ENCODE measurements at places on chromosomes 12 and 14. TPM values are rescaled to one million over a fixed set of nuclear protein-coding genes. Genes with fewer than 3 reads are reported as not detected.
A peak's percentile ranks its signal among the peaks of the same experiment; 100 is the strongest.

The ARMH4 gene
- total RNA-seq: 2.5 TPM

The CD163 gene
- 64.0 TPM for total RNA-seq

The CLEC4A gene
- 11.6 TPM for total RNA-seq

The AVPR1A gene
- 20.6 TPM for total RNA-seq

The IAPP gene
- total RNA-seq: not detected

The NYNRIN gene
- total RNA-seq: 24.1 TPM

The ATP23 gene
- 12.0 TPM for total RNA-seq

The PIANP gene
- not detected for total RNA-seq

The ABCC9 gene
- 9.6 TPM for total RNA-seq

The FZD10 gene
- total RNA-seq: 11.0 TPM

The STAC3 gene
- total RNA-seq: 2.3 TPM

- peak; percentile 95 for DNase-seq
Measured at GRCh38 chr12:52884526-52885293, 20.2 kb downstream of the KRT8 start.

DNA sequence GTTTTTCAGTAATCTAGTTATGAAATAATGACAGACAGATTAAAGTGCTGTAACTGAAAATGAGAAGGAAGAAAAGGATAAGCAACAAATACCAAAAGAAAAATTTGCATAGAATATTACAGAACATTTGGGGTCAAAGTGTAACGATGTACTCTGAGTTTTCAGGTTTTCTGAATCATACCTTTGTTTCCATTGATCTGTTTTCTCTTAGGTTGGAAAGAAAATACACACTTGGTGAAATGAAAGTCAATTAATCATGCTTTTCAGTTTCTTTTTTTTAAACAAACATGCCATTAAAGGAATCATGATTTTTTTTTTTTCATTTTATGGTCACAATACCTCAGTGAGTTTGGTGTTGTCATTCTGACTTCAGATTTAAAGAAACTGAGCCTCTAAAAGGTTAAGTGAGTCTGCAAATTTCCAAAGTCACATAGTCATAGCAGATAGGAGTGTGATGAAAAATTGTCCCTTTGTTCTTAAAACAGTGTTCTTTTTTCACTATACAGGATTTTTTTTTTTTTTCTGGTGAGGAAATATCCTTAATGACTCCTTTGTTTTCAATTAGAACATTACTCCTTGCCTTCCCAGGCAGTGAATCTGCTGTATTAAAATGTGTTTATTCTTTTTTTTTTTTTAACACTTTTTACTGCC is 35.9 kb upstream of the PZP start:
- no peak for DNase-seq

DNA sequence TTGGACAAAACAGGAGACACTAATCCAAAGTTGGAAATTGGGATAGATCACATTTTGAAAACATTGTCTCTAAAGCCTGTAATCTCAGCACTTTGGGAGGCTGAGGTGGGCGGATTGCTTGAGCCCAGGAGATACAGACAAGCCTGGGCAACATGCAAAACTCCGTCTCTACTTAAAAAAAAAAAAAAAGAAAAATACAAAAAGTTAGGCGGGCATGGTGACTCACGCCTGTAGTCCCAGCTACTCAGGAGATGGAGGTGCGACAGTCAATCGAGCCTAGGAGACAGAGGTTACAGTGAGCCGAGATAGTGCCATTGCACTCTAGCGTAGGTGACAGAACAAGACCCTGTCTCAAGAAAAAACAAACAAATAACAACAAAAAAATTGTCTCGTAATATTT is 152.1 kb downstream of the MGAT4C start:
- no peak for DNase-seq

GRCh38 chr14:51006781-51007211 is 62.5 kb upstream of the PYGL start:
- peak; percentile 50 for DNase-seq

DNA sequence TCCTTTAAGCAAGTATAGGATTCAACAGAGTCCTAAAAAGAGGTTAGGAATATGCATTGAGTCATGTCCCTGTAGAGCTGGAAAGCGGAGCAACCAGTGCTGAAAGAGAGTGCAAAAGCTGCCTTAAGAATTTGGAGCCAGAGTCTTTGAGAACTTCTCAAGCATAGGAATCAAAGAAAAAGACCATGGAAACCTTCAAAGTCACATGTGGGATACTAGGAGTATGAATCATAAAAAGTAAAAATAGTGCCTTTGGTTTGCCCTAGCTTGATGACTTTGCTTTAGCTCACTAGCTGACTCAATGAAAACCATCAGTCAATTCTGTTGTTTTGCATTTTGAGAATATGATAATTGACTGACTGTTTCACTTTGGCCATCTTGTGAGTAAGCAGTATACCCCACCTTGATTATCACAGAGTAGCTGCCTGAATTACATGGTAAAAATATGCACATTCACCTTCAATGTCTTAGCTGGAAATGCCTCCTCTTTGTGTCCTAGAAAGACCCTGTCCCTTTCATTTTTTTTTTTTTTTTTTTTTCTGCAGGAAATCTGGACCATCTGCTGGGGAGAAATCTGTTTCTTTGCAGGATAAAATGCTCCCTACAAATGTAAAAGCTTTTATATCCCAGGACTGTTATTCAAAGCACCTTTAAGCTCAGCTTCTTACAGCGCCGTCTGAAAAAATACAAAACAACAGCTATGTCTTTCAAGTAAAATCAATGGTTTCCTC is 248.6 kb upstream of the KRR1 start:
- no peak for DNase-seq

DNA sequence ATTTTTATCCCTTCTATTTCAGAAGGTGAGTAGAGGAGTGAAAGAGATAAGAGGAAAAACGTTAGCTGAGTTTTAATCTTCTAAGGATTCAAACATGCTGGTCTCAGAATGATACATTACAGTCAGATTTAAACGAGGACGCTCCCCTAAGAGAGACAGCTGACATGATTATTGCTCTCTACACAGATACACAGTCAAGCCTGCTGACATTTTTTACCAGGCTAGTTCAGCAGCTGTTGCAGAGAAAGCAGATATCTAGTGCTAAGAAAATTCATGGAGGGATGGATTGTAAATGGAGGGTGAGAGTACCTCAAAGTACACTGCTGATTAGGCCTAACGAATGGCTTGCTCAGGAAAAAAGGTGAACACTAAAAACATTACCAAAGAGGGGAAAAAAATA is 31.9 kb upstream of the SOS2 start:
- DNase-seq: no peak

DNA sequence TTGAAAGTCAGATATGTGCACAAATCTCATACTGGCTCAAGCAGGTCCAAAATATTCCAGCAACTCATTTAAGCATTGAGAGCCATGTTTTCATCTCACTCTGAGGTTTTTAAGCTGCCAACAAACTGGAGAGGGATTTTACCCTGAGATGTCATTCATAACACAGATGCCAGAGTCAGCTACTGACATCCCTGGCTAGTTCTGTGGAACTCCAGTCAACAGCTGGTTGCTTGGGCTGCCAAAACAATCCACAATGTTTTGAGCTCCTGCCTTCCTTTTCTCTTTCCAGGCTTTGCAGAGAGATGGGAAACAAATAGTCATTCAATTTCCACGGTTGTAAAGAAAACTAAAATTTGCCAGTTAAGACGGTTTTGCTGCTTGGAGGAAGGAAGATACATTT is 621.2 kb upstream of the FBXO33 start:
- no peak for DNase-seq

DNA sequence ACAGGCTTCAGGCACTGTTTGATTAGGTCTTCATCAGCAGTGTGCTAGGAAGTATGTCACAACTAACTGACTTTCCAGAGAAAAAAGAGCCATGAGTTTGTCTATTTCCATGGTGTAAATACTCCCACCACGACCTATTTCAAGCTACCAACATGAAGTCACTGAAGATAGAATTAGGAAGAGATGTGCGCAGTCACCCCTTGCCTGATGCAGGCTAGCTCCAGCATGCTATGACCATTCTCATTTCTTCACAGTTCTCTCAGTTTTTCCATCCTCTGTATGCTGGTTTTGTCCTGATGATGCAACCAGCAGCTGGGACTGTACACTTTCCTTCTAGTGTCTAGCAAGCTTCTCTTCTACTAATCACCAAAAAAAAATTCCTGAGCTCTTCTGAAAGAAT is 191.6 kb upstream of the NUDT4 start:
- no peak for DNase-seq

GRCh38 chr14:95463171-95463901 is 53.1 kb downstream of the SYNE3 start:
- no peak for DNase-seq

GRCh38 chr12:51820526-51821439 is 27.7 kb downstream of the FIGNL2 start:
- no peak for DNase-seq

GRCh38 chr12:28967426-28967825 is 181.7 kb upstream of the FAR2 start:
- no peak for DNase-seq

GRCh38 chr12:24617471-24617870 is 331.4 kb downstream of the BCAT1 start:
- DNase-seq: no peak

GRCh38 chr14:72519543-72519942 is 374.4 kb downstream of the DPF3 start:
- no peak for DNase-seq

GRCh38 chr12:109671502-109671901 is 42.1 kb upstream of the FAM222A start:
- no peak for DNase-seq

DNA sequence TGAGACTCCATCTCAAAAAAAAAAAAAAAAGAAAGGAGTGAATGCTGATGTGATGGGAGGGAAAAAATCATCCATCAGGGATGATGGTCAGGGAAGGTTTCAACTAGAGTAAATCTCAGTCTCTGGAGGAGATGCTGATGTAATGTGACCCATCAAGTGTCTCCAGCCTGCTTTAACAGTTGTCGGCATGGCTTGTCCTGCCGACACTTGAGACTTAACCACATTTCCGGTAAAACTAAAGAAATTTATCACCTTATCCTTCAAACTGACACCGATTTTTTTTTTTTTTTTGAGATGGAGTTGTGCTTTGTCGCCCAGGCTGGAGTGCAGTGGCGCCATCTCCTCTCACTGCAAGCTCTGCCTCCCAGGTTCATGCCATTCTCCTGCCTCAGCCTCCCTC is 21.5 kb upstream of the ANAPC5 start:
- DNase-seq: no peak

DNA sequence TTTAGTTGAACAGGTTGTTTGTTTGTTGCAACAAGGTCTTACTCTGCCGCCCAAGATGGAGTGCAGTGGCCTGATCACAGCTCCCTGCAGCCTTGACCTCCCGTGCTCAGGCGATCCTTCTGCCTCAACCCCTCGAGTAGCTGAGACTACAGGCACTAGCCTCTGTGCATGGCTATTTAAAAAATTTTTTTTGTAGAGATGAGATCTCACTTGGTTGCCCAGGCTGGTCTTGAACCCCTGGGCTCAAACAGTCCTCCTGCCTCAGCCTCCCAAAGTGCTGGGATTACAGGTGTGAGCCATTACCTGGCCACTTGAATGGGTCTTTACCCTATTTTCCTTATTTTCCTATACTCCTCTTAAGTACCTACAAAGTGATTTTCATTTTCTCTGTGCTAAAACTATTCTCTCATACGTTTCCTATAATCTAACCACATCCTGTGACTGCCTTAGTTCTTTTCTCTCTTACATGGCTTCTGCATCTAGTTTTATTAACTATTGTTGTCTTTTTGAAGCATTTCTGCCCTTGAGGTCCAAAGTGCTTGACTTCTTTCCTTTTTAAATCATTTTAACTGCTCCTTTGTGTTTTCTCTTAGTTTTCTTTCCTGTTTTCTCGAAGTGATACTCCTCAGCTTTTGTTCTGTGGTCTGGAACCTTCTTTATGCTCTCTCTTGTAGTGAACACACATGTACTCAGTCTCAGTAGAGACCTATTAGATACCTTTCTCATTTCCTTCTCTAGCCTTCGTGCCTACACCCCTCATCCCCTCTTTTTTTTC is 14.1 kb downstream of the GPX2 start:
- no peak for DNase-seq

GRCh38 chr12:52641468-52641867 is 10.5 kb downstream of the KRT2 start:
- no peak for DNase-seq

- no peak for DNase-seq
Measured at GRCh38 chr12:55707841-55708694, at the start of gene ITGA7. Gene ITGA7 (minus strand): TSS chr12:55707904. CDS start chr12:55707682, 222 bp downstream.

DNA sequence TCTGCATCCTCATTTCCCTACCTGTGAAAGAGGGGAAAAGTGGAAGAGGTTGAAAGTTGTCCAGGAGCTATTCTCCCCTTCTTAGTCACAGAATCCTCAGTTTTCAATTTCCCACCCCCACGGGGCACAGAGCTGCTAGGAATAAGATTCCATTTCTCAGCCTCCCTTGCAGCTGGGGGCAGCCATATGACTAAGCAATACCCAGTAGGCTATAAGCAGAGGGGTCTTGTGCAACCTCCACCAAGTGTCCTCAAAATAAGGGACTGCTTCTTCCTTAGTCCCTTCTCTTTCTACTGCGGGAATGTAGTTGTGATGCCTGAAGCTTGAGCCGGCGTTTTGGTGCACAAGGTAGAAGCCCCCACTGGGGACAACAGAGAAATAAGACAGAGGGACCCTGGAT is 40.9 kb downstream of the VWF start:
- DNase-seq: peak; percentile 39

DNA sequence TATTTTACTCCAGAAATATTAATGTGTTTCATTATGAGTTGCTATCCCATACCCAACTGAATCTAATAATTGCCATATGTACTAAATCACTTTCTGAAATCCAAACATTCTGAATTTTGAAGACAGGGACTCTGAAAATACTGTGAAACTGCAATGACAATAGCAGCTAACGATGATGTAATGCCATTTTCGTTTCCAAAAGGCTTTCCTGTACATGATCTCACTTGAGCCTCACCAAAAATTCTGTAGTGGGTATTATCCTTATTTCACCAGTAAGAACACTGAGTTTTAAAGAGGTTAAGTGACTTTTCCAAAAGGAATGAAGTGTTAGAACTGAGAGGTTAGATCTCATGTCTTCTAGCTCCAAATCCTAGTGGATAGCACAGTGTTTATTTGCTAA is 133.3 kb downstream of the FLRT2 start:
- DNase-seq: no peak

- no peak for DNase-seq
Measured at GRCh38 chr12:70520847-70521246, 116.4 kb downstream of the PTPRB start.

GRCh38 chr12:1939801-1940607 is 21.6 kb upstream of the CACNA2D4 start:
- DNase-seq: peak; percentile 82

- no peak for DNase-seq
Measured at GRCh38 chr12:49698619-49699545, 8.3 kb downstream of the FMNL3 start.

Measured in lower leg skin (tissue), 4 donors.